Vagina (tissue), 2 donors: ENCODE measurements at places on chromosomes 5 and 9.

- no peak overlapping the region for H3K27ac ChIP-seq
- no peaks in the 10 kb centered on the region for H3K4me1 ChIP-seq
- no peak overlapping the region for H3K4me3 ChIP-seq
- H3K27me3 ChIP-seq = no peaks in the 10 kb centered on the region
Measured at GRCh38 chr5:172038167-172038566, 31.7 kb upstream of the FBXW11 start.

- DNase-seq = no peak
- H3K27ac ChIP-seq = no peak overlapping the region
- H3K4me3 ChIP-seq = no peak overlapping the region
- no peaks in the 10 kb centered on the region for H3K36me3 ChIP-seq
Measured at GRCh38 chr9:3240656-3241268, 285.0 kb downstream of the RFX3 start.

- DNase-seq = no peak
- no peaks in the 10 kb centered on the region for H3K27me3 ChIP-seq
- no peaks in the 10 kb centered on the region for H3K36me3 ChIP-seq
- H3K27ac ChIP-seq = no peak overlapping the region
- H3K4me3 ChIP-seq = no peak overlapping the region
Measured at GRCh38 chr5:52702877-52703276, 84.8 kb upstream of the ITGA1 start.

GRCh38 chr9:21082671-21083070 is 4.9 kb upstream of the IFNB1 start:
- H3K27ac ChIP-seq = no peak overlapping the region
- DNase-seq = no peak
- H3K27me3 ChIP-seq = no peaks in the 10 kb centered on the region
- no peaks in the 10 kb centered on the region for H3K4me1 ChIP-seq
- no peak overlapping the region for H3K4me3 ChIP-seq

DNA sequence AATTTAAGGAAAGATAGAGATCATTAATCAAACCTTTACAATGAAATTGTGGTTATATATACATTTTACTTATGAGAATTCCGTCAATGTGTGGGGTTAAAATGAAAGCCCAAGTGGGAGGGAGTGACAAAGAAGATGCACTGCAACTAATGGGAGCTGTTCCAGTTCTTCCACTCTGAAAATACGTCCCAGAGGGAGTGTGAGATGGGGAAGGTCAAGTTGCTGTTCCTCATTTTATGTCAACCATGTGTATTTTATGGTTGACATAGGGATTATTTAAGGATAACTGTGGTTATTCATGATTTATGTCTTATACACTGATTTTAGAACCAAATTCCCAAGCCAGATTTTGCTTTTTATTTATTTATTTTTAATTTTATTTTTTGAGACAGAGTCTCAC is 14.2 kb upstream of the RGS3 start:
- no peaks in the 10 kb centered on the region for H3K27me3 ChIP-seq
- H3K27ac ChIP-seq = no peak overlapping the region
- no peaks in the 10 kb centered on the region for H3K36me3 ChIP-seq
- no peak overlapping the region for H3K4me3 ChIP-seq
- DNase-seq = no peak

GRCh38 chr5:130975847-130976246 is 189.2 kb downstream of the HINT1 start:
- no peak for DNase-seq
- no peaks in the 10 kb centered on the region for H3K36me3 ChIP-seq
- no peak overlapping the region for H3K27ac ChIP-seq
- no peak overlapping the region for H3K4me3 ChIP-seq
- no peaks in the 10 kb centered on the region for H3K4me1 ChIP-seq
- H3K27me3 ChIP-seq = no peaks in the 10 kb centered on the region

- H3K4me3 ChIP-seq = no peak overlapping the region
- H3K27me3 ChIP-seq = no peaks in the 10 kb centered on the region
- H3K27ac ChIP-seq = peak overlapping the region; percentile 77
- no peaks in the 10 kb centered on the region for H3K36me3 ChIP-seq
- no peak for DNase-seq
Measured at GRCh38 chr5:147554261-147554817, 44.5 kb upstream of the DPYSL3 start.

- H3K36me3 ChIP-seq = no peaks in the 10 kb centered on the region
- H3K4me1 ChIP-seq = peaks cover 17% of the 10 kb centered on the region
- no peak overlapping the region for H3K27ac ChIP-seq
Measured at GRCh38 chr9:123894822-123895221, 35.1 kb downstream of the DENND1A start.

DNA sequence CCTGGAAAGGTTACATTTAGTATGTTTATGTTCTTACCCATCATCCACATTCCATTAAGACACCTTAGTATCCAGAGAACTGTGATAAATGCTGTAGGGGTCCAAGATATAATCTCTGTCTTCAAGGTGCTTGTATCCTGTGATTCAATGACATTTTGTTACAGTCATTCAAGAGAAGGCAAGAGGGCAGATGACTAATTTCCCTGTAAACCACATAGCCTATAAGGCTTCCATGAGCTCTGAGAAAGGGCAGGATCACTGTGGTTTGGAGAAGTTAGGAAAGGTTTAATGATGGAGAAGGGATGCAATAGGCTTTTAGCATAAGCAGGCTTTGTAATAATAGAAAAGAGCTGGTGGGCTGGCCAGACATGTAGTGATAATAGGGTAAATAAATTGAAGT is 40.0 kb downstream of the PAPPA start:
- no peaks in the 10 kb centered on the region for H3K36me3 ChIP-seq
- no peak for DNase-seq
- no peaks in the 10 kb centered on the region for H3K27me3 ChIP-seq
- H3K4me3 ChIP-seq = no peak overlapping the region
- no peak overlapping the region for H3K27ac ChIP-seq

- no peaks in the 10 kb centered on the region for H3K27me3 ChIP-seq
- no peaks in the 10 kb centered on the region for H3K4me1 ChIP-seq
- H3K4me3 ChIP-seq = no peak overlapping the region
- H3K36me3 ChIP-seq = no peaks in the 10 kb centered on the region
Measured at GRCh38 chr9:74804018-74804385, 83.7 kb downstream of the TRPM6 start.

GRCh38 chr9:135968083-135968476 is 6.9 kb upstream of the UBAC1 start:
- no peaks in the 10 kb centered on the region for H3K27me3 ChIP-seq
- no peak overlapping the region for H3K4me3 ChIP-seq
- peaks cover 9% of the 10 kb centered on the region for H3K4me1 ChIP-seq

GRCh38 chr5:1061916-1062315 is 49.9 kb downstream of the SLC12A7 start:
- H3K4me1 ChIP-seq = no peaks in the 10 kb centered on the region
- H3K27ac ChIP-seq = no peak overlapping the region
- no peaks in the 10 kb centered on the region for H3K27me3 ChIP-seq

GRCh38 chr5:14405706-14406553 is 175.7 kb upstream of the OTULINL start:
- no peak for DNase-seq
- no peak overlapping the region for H3K27ac ChIP-seq
- H3K27me3 ChIP-seq = no peaks in the 10 kb centered on the region
- H3K4me3 ChIP-seq = no peak overlapping the region

- no peak overlapping the region for H3K4me3 ChIP-seq
- no peaks in the 10 kb centered on the region for H3K27me3 ChIP-seq
- DNase-seq = no peak
- H3K4me1 ChIP-seq = no peaks in the 10 kb centered on the region
- no peaks in the 10 kb centered on the region for H3K36me3 ChIP-seq
Measured at GRCh38 chr9:18526685-18527084, 52.7 kb downstream of the ADAMTSL1 start.

DNA sequence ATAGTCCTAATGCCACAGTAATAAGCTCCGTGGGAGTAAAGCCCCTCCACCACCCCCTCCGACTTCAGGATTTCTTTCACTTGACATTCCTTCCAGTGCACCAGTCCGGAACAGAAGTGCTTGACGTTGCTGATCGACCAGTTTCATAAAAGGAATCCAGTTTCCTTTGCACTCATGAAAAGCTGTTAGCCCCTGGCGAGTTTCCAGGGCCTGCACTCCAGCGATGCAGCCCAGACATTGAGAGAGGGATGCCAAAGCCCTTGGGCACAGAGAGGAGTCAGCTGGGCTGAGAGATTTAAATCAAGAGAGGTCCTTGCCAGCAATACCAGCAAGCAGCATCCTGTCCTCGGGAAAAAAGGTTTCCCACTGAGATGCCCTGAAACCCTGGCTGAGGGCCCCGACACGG is 170.1 kb downstream of the GABBR2 start:
- no peak overlapping the region for H3K27ac ChIP-seq
- H3K4me3 ChIP-seq = no peak overlapping the region
- no peak for DNase-seq
- no peaks in the 10 kb centered on the region for H3K4me1 ChIP-seq

DNA sequence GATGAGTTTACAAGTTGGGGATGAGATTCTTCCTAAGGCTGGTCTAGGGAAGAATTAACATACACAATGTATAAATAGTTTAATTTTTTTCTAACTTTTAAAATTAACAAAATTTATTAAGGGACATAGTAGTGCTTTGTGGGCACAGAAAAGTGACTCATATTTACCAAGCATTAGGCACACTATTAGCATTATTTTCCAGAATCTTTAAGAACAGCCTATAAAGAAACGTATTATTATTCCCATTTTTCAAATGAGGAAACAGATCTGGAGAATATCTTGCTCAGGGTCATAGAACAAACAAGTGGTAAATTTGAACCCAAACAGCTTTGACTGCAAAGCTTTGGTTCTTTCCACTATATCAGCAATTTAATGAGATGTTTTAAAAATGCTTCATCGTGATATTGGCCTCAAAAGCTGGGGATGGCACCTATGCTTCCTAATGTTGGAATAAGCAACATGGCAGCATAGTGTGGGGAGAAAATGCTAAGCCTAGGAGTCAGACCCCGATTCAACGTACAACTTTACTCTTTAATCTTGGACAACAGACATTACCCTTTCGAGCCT is 55.9 kb downstream of the ABCA1 start:
- H3K36me3 ChIP-seq = no peaks in the 10 kb centered on the region
- H3K27me3 ChIP-seq = no peaks in the 10 kb centered on the region
- no peak overlapping the region for H3K27ac ChIP-seq
- DNase-seq = no peak
- H3K4me1 ChIP-seq = peaks cover 49% of the 10 kb centered on the region

- H3K27me3 ChIP-seq = no peaks in the 10 kb centered on the region
- H3K27ac ChIP-seq = no peak overlapping the region
- H3K36me3 ChIP-seq = no peaks in the 10 kb centered on the region
- H3K4me3 ChIP-seq = no peak overlapping the region
- peaks cover 37% of the 10 kb centered on the region for H3K4me1 ChIP-seq
Measured at GRCh38 chr5:125059255-125060002, 313.0 kb upstream of the ZNF608 start.

DNA sequence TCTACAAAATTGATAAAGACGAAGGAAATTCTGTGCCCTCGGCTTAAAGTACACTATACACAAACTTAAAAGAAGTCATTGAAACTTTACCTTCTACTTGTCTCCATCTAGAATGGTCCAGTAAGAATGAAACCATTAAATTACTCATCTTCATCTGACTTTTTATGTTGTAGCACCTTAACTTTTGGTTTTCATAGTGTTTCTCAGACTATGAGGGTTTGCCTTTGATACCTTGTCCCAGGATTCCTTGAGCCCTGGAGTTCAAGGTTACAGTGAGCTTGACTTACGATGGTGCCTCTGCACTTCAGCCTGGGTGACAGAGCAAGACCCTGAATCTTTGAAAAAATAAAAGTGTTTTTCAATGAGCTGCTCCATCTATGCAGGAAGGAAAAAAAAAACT is 132.2 kb downstream of the CDC42SE2 start:
- no peak for DNase-seq
- peaks cover 10% of the 10 kb centered on the region for H3K4me1 ChIP-seq
- H3K27me3 ChIP-seq = no peaks in the 10 kb centered on the region
- H3K4me3 ChIP-seq = no peak overlapping the region
- H3K27ac ChIP-seq = no peak overlapping the region

DNA sequence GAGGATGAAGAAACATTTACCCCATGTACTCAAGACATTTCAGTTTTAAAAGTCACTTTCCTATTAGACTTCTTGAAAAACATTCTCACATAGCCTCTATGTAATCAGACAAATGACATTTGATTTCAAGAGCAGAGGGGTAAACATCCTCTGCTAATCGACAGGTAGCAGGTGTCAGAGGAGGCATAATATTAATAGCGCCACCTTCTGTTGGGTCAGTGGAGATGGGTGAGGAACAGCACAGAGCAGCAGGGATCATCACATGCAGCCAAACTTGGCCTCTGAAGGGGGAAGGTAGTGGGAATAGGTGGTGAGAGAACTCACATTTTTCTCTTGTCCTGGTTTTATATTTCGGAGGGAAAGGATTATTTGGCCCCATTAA is 3.3 kb upstream of the LSM11 start:
- DNase-seq = no peak
- H3K27me3 ChIP-seq = no peaks in the 10 kb centered on the region
- no peak overlapping the region for H3K4me3 ChIP-seq
- peaks cover 7% of the 10 kb centered on the region for H3K36me3 ChIP-seq
- no peak overlapping the region for H3K27ac ChIP-seq
- H3K4me1 ChIP-seq = peaks cover 18% of the 10 kb centered on the region

GRCh38 chr9:136482793-136483588 is at the start of gene SEC16A:
SEC16A (minus strand) TSS chr9:136483040; CDS start chr9:136477615, 5,425 bp downstream.
- peak within 1 kb of the TSS; percentile 96 for H3K27ac ChIP-seq
- no peaks in the 10 kb centered on the region for H3K36me3 ChIP-seq
- H3K27me3 ChIP-seq = no peaks in the 10 kb centered on the region
- peak; percentile 99 for DNase-seq
- peak within 1 kb of the TSS; percentile 96 for H3K4me3 ChIP-seq
- peaks cover 31% of the 10 kb centered on the region for H3K4me1 ChIP-seq

DNA sequence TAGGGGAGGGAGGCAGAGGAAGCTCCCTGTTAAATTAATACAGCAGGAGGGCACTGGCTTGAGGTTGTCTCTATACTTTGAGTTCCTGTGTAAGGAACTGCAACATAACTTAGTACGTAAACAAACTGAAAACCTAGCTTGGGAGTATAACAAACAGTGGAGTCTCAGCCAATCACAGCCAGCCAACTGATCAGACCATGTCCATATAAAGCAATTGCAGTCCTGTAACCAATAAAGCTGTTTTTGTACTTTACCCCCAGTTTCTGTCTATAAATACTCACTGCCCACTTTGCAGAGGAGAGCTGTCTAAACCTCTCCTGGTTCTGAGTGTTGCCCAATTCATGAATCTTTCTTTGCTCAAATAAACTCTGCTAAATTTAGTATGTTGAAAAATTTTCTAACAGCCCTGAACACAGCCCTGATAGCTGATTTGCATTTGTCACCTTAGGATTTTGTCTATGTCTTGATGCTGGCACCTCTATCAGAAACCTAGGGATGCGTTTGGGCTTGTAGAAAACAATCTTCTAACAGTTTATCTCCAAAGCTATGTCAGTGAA is 39.9 kb downstream of the GDNF start:
- DNase-seq = no peak
- H3K27me3 ChIP-seq = no peaks in the 10 kb centered on the region
- H3K4me1 ChIP-seq = no peaks in the 10 kb centered on the region
